ENCODE measurements at places on chromosomes 5 and 9.
A peak's percentile ranks its signal among the peaks of the same experiment; 100 is the strongest.

DNA sequence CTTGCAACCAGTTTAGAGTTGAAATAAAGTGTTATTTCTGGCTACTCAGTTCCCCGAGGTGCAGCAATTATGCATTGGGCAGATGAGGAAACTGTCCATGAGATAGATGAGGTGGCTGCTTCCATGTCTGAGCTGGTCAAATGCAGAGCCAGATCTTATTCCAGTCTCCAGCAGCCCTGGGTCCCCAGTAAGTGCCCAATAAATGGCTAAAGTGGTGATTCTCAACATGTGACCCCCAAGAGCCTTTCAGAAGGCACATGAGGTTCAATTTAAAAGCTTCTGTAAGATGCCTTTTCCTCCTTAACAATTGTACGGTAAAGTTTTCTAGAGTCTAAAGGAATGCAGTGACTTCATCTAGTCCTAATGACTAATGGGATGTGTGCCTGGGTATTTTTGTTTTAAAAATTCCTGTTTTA is 17.5 kb downstream of the ATOX1 start:
- DNase-seq, result no peak

DNA sequence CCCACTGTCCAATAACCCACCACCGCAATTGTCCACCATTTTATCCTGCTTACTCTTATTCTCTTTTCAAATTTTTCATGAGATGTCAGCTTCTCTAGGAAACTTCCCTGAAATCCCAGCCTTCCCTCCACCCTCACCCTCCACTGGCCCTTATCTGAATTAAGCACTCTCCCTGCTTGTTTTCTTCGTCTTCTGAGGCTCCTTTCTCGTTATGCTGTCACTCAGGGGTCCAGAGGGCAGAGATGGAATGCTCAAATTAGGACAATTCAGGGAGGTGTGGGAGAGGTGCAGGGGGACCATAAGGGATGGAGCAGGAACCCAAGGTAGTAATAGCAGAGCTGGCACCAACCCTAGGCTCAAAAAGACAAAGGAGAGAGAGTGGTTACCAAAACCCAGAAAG is 5.0 kb upstream of the DAPK1 start:
- DNase-seq, result no peak

- DNase-seq, result peak; percentile 46
These were observed 54.9 kb downstream of the NDST1 start for GRCh38 chr5:150562832-150563231.

- DNase-seq, result peak; percentile 95
These were observed at the start of gene CCNJL for GRCh38 chr5:160312134-160312959. TSS of gene CCNJL (minus strand) at chr5:160312564. CDS start at chr5:160311923, 641 bp downstream.

DNA sequence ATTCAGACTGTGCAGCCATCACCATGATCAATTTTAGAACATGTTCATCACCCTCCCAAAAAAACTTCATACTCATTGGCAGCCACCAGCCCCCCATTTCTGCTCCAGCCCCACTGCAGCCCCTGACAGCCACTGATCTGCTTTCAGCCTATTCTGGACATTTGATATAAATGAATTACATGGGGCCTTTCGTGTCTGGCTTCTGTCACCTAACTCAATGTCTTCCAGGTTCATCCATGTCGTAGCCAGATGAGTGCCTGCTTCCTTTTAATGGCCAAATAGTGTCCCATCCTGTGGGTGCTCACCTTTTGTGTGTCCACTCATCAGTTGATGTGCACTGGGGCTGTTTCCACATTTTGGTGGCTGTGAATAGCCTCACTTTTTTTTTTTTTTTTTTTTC is 63.5 kb downstream of the HMCN2 start:
- DNase-seq, result no peak

GRCh38 chr9:83966209-83966582 is 13.8 kb downstream of the HNRNPK start:
- DNase-seq, result no peak

DNA sequence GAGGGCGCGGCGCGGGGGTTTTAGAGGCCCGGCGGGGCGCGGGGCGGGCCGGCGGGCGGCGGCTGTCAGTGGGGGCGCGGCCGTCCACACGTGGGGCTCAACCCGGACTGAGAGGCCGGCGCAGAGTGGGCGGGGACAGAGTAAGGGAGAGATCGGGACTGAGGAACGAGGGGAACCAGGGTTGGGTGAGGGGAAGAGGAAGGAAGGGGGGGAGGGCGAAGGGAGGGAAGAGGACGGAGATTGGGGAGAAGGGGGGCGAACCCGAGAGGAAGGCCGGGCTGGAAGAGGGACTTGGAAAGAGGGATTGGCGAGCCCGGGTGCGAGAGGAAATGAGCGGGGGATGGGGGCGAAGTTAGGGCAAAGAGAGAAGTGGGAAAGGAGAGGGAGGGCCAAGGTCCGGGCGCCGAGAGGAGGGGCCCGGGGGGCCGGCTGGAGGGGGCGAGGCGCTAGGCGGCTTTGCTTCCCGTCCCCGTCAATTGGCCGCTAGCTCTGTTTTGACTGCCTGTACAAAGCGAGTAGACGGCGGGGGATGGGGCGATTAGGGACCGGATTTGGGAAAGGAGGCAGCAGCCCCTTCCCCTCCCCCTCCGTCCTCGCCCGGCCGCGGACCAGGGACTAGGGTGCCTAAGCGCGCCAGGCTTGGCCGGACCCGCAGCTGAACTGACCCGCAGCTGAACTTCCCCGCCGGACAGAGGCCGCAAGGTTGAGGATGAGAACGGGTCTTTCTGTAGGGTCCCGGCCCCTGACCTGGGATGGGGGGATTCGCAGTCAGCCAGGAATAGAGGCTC is 399 bp upstream of the FBN2 start:
- peak; percentile 79 for DNase-seq

DNA sequence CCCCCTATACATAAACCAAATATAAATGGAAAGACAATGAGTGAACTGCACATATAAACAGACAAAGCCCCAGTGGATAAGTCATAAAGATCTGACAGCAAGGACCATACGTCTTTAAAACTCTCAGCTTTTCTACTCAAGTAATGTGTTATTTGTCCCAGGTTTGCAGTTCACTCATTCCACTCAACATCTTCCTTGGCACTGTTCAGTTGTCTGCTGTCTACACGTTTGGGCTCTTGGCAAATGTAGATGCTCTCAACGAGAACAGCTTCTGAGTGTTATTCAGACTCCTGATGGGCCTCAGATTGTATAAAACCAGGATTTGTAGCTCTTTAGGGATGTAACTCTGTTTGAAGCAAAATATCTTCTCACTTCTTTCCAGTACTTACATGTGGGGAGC is 198.2 kb upstream of the SEMA6A start:
- no peak for DNase-seq
